ENCODE measurements at places on chromosomes 6 and 20.

DNA sequence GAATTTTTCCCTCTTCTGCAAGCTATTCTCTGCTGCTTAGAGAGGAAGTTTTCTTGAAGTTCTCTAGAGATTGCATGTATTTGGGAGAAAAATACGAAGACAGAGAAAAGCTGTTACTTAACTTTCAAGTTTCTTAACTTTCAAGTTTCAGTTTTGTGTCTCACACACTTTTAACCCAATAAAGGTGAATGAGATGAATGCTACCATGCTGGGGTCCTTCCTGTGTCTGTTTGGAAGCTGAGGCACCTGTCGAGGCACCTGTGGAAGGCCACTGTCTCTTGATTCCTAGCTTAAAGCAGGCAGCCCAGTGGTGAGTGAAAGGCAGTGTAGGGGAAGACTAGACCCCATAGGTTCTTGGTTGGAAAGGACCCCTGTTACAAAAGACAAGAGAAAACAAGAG is 372.8 kb upstream of the JARID2 start:
- DNase-seq: no peak

- no peak for DNase-seq
Observed at GRCh38 chr6:105907301-105907700, 178.8 kb upstream of the PRDM1 start.

- no peak for DNase-seq
Observed at GRCh38 chr20:21031666-21032065, 74.5 kb downstream of the LINC00237 start.

- DNase-seq: no peak
Observed at GRCh38 chr6:36605560-36606391, 11.6 kb downstream of the SRSF3 start.

GRCh38 chr20:43690943-43691598 is 24.2 kb downstream of the MYBL2 start:
- DNase-seq: peak; percentile 57

GRCh38 chr6:123529058-123529457 is 107.7 kb downstream of the TRDN start:
- no peak for DNase-seq

- no peak for DNase-seq
Observed at GRCh38 chr6:150932996-150933395, 67.5 kb downstream of the MTHFD1L start.

- no peak for DNase-seq
Observed at GRCh38 chr6:19838442-19839236, 1.5 kb downstream of the ID4 start.

All from adrenal gland (tissue), 19 donors.